ENCODE measurements at places on chromosomes 7 and 10. TPM values are rescaled to one million over a fixed set of nuclear protein-coding genes. Genes with fewer than 3 reads are reported as not detected.

The SLC13A4 gene
- not detected for total RNA-seq

The ACBD7 gene
- total RNA-seq, result 5.2 TPM

The NPFFR1 gene
- total RNA-seq, result not detected

The CYP3A7 gene
- total RNA-seq, result not detected

The NRF1 gene
- 30.0 TPM for total RNA-seq

The RPEL1 gene
- 0.16 TPM for total RNA-seq

The FAM20C gene
- total RNA-seq, result 0.74 TPM

The MSMB gene
- not detected for total RNA-seq

The TWIST1 gene
- not detected for total RNA-seq

The BAMBI gene
- 0.18 TPM for total RNA-seq

The PHTF2 gene
- 34.9 TPM for total RNA-seq

The CBLL1 gene
- total RNA-seq, result 36.3 TPM
